ENCODE measurements at places on chromosomes 3 and 15.

- DNase-seq = no peak
Measured at GRCh38 chr3:31251083-31251482, 281.6 kb upstream of the STT3B start.

- no peak for DNase-seq
Measured at GRCh38 chr3:150899141-150899540, 6.1 kb downstream of the MINDY4B start.

GRCh38 chr3:196120291-196120951, 38.5 kb upstream of the TFRC start:
- DNase-seq = no peak

DNA sequence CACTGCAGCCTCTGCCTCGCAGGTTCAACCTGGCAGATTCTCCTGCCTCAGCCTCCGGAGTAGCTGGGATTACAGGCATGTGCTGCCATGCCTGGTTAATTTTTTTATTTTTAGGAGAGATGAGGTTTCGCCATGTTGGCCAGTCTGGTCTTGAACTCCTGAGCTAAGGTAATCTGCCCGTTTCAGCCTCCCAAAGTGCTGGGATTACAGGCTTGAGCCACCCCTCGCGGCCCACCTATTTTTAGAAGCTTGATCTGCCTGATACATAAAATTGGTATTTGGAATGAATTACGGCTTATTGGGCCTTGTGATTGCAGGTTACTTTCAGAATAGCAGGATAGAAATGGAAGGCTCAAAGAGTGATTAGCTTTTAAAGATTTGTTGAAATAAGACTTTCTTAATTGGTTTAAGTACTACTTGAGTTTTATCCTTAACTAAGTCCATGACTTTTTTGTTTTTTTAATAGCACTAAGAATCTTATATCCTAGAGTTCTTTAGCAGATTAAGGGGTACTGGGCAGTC, 25.0 kb downstream of the GMPS start:
- DNase-seq = no peak

- DNase-seq = no peak
Measured at GRCh38 chr15:83283813-83284558, 478 bp downstream of the BNC1 start.

DNA sequence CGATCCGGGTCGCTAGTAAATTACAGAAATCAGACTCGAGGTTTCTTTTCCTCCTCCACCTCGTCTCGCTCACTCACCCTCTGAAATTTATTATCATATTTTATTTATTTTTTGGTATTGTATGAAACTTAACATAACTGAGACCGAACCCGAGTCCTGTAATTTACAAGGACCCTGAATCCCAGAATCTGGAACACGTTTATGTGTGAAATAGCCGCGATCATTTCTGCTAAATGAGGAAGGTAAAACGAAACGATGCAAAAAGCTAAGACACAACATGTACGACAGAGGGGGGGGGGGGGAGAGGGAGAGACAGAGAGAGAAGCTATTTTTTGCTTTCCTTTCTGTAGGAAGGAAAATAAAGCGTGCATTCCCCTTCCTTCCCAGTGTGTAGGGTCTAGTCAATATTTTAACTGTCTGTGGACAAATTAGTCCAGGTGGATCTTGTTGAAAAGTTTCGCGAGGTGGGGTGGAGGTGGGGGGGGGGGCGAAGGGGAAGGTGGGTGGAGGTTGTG, 1.6 kb downstream of the BBX start:
- DNase-seq = peak; percentile 48

DNA sequence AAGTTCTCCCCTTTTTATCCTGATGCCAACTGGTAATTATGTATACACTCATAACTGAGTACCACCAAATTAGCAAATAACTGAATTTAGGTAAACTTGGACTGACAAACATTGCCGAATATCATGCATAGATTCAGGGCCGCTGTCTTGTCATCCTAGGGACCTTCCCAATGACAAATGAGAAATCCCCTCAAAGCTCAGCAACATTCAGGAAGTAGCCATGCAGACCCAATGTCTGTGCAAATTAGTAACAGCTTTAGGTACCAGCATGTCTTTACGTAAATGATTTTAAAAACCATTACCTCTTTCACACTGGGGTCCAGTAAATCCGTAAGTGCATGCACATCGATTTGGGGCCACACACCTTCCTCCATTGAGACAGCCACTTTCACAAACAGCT, 49.5 kb downstream of the FBN1 start:
- no peak for DNase-seq

DNA sequence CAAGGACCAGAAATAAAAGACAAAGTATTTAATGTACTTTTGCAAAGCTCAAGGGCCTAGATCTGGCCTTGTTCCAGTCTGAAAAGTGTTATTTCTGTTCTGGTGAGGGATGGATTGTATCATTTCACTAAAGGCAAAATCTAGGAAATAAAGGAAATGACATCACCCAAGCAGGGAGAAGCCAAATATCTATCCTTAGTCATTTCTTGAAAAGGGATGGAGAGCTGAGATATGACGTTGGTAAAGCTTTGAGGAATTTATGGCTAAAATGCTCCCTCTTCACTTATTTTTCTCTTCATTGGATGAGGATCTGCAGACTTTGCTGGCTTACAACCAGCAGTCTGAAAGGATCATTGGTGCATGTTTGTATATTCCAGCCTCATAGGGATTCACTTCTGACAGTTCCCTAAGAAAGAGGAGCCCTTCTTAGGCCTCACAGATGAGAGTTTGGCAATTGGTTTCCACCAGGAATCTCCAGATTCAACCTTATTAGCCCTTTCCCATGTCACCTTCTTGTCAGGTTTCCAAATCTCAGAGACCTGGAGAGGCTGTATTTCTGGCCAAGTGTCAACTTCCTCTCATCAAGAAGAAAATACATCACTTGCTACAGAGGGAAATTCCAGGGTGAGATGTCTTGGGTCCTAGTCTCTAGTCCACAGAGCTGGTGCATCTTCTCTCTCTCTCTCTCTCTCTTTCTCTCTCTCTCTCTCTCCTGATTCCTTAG, 93.7 kb upstream of the BOC start:
- no peak for DNase-seq

DNA sequence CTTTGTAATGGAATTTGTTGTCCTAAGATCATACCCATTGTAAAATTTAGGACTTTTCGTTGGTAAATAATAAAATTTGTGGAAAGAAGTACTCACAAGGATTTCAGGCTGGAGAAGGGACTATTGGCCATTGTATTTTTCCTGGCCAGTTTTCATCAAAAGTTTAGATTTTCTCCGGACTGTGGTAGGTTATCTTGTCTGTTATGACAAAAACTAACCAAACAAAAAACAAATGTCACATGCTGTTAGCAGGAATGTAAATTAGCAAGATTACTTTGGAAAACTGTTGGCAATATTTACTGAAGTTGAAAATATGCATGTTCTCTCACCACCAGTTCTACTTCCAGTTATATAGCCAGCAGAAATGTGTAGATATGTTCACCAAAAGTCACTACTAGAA, 27.8 kb downstream of the PDE8A start:
- DNase-seq = no peak

DNA sequence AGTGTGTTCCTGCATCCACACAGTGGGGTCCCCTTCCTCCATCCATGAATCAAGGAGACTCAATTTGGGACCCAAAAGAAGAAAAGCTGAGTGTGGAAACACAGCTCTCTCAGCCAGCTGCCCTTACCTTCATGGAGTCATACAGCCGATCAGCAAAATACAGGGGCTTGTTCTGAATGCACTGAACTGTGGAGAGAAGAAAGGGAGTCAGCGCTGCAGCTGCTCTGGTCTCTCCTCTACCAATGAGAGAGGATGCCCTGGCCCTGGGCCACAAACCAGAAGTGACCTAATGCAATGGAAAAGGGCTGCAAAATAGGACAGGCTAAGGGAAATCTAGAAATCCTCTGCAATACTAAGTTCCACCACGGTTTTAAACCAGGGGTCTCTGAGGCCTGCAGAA, 46.7 kb downstream of the ANXA2 start:
- no peak for DNase-seq

- no peak for DNase-seq
Measured at GRCh38 chr3:12178091-12178820, 19.5 kb upstream of the TIMP4 start.

DNA sequence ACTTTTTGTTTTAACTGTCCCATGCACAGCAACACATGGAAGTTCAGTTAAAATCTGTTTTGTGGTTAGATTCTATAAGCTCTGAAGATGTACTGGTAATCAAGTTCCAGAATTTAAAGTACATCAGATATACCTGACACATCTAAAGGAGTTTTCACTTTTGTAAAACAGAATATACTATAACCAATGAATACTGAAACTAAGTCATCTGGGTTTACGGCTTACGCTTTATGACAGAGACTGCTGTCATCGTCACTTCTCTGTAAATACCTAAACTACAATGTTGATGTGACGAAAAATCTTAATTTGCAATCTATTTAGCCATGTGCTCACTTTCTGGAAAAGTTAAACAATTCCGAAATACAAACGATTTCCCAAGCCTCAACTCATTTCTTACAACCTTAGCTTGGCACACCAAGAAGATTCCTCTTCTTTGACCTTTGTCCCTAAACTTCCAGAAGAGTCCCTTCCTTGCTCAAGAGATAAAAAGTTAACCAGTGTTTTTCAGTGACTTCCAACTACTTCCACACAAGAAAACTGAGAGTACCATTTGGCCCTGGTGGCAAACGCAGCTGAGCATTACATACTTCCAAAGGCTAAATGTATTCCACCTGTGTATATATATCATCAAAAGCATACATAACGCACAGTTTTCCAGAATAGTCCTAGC, 56.8 kb upstream of the NEK10 start:
- no peak for DNase-seq

All from CD4-positive, alpha-beta T cell treated with Interleukin-21 for 1 hour (primary cell).